ENCODE measurements at places on chromosomes 12 and 14.

GRCh38 chr12:92155733-92156132 is 10.1 kb upstream of the BTG1 start:
- DNase-seq, result no peak

- no peak for DNase-seq
Observed at GRCh38 chr14:91399868-91400640, 17.6 kb downstream of the CCDC88C start.

DNA sequence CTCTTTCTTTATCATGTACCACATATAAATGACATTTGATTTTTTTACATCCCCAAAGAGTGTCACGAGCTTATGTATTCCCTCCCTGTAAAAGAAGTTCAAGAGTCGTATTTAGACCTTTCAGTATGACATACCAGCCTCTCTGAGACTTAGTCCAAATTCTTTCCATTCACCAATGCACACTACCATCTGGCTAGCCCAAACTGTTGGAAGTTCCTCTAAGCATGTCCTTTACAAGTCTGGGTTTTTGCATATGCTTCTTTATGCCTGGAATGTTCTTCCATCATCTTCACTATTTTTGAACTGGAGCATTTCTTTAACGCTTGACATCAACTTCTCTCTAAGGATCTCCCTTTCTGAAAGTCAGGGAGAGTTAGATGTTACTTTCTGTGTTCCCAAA is 68.5 kb upstream of the RGS6 start:
- no peak for DNase-seq

DNA sequence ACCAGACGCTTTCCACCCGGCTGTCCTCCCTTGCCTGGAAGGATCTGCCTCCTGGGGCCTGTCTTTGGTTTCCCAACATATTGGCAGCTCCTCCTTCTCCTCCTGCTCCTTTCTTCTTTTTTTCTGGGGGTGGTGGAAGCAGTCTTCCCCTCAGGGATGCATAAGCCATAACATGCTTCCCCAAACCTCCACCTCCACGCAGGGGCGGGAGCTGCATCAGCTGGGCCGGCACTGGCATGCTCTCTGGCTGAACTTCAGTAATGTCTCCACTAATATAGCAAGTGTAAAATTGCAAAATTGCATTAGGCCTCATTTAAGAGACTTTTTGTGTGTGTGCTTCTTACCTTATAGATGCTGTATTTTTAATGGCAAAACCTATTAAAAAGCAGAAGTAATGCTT is 58.6 kb downstream of the GLT1D1 start:
- DNase-seq, result no peak

DNA sequence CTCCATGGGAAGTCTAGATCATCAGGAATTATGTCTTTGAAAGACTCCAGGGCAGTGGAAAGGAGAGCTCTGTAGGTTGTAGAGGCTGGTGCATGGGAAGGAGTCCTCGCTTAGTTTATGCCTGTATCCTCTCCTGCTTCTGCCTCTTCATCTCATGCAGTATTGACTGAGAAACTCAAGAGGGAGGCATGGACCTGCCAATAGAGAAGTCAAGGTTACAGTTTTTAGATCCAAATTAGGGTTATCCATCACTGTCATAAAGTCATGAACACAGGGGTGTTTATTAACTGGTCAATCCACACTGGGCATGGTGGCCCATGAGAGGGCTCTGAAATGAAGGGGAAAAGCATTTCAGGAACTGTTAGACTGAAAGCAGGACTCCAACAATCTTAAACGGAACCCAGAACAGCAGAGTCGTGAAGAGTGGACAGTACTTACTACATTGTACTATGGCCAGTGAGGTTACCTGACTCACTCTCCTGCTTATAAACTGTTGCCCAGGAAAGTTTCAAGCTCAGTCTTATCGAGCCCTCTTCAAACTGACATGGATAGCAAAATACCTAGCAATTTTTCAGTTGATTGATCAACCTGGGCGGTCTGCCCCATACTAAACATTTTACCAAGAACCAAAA is 30.1 kb upstream of the DHRS7 start:
- no peak for DNase-seq

DNA sequence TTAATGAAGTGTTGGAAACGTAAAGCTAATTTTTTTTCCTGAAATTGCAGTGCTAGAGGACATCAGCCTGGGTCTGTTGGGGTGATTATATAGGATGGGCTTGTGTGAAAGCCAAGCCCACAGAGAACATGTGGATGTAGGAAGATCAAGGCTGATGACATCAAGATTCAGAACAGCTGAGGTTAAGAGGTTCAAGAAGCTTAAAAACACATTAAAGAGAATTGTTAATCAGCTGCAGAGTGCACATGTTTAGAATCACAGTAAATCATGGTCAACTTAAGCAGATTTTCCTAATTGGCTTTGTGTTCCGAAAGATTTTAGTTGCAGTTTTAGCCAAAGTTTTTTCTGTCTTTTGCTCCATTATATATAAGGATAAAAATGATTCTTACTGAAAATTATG is 87.9 kb upstream of the PRICKLE1 start:
- no peak for DNase-seq

GRCh38 chr14:70013271-70013873 is 134.2 kb downstream of the SMOC1 start:
- no peak for DNase-seq

DNA sequence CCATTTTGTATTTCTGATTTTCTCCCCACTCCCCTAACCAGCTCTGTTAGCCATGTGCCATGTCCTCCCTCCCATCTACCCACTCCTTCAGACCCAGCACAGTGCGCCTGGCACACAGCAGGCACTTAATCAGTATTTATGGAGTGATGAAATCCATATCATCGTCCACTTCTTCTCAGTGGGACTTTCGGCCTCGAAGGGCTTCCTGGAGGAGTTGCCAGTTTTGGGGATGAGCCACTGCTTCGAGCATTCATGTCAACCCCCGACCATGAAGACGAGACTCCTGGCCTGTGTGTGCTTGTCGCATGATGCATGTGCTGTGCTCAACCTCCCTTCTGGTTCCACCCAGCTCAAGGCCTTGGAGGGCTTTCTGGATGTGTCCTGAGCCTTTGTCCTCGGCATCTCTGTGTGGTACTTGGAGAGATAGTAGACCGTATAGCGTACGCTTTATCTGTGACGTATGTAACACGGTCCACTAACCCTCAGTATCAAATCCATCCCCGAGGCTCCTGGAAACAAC is 119.5 kb upstream of the RTL1 start:
- no peak for DNase-seq

GRCh38 chr14:62053188-62053587 is 291.0 kb downstream of the SNAPC1 start:
- DNase-seq, result no peak

- DNase-seq, result no peak
Observed at GRCh38 chr12:122021193-122021821, 377 bp upstream of the BCL7A start.

- DNase-seq, result no peak
Observed at GRCh38 chr12:50926415-50926814, 25.9 kb upstream of the HIGD1C start.

DNA sequence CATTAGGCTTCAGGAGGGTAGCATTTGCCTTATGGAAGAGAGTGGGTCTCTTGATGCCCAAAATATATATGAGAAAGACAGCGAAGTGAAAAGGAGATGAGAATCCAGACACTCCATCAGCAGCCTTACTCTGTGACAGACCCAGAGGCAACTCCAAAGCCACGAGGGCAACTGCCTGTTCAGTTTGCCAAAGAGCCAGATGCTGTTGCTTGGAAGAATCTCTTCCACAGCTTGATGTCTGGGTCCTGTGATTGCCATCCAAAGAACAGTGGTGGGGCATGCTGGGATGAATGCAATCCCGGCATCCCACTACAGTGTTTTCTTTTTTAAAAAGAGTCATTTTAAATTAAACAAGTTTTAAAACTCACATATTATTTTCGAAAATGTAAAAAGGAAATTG is 10.9 kb upstream of the OTX2 start:
- no peak for DNase-seq

DNA sequence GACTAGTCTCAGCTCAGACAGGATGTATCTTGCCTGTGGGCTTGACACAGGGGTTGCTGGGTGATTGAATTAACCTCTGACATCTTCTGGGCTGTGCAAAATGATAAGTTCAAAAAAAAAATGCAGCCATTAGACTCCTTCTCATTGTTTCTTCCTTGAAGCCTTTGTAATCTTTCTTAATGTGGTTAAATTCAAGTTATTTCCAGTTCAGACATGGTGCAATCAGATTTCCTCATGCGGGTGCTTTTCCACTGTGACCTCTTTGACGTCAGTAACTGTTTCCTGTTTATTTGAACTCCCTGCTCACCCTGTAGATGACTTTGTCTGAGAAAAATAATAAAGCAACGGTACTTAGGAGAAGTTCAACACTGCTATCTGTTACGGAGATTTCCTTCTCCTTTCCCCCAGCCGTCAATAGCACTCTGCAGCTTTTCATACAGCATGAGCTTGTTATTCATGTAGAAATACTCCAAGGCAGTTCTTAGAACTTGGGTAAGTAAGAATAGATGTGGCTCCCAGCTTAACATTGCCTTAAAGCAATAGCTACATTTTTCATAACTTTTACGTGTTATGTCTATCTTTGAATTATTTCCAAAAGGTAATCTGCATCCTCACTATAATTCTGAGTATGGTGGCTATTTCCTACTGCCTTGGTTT is 155.5 kb downstream of the PRKCH start:
- peak; percentile 97 for DNase-seq

DNA sequence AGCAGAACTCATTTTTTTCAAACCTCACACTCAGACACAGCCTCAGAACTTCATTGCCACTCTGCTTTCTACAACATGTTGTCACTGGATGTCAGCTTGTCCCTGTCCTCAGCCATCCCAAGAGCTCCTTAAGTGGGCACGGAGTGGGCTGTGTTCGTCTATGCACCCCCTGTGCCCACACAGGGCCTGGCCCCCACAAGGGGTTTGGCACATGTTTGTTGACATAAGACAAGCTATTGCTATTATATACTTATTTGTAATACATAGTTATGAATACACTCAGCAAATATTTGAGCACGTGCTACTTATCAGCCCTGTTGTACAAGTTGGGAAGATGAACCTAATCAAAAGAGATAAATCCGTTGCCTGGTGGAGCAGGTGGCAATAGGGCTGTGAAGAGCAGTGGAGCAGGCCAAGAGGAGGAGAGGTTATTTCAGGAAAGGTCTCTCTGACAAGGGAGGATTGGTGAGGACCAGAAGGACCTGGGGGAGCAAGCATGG is 4.3 kb upstream of the BDKRB1 start:
- DNase-seq, result no peak

DNA sequence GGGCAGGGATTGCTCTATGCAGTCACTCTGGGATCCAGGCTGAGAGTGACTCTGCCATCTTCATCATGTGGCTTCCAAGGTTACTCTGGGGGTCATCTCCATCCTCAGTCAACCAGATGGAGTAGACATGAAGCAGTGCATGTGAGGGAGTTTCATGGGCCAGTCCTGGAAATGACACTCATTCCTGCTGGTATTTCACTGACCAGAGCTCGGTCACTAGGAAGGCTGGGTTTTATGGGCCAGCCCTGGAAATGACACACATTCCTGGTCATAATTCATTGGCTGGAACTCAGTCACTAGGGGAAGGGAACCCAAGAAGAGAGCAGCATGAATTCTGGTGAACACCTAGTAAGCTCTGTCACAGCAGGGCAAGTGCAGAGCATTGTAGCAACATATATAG is 144.7 kb downstream of the SMOC1 start:
- no peak for DNase-seq

DNA sequence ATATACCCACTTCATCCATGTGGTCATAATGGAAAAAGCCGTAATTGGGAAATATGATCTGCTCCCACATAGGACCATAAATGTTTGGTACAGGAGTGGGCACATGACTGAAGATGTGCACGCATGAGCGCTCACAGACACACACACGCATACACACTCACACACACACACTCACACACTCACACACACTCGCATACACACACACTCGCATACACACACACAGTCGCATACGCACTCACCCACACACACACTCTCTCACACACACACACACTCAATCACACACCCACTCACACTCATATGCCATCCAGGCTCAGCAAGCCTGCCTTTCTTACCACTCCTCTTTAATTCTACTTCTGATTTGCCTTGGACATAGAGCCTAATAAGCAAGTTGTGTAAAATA is 45.6 kb upstream of the EGLN3 start:
- no peak for DNase-seq

DNA sequence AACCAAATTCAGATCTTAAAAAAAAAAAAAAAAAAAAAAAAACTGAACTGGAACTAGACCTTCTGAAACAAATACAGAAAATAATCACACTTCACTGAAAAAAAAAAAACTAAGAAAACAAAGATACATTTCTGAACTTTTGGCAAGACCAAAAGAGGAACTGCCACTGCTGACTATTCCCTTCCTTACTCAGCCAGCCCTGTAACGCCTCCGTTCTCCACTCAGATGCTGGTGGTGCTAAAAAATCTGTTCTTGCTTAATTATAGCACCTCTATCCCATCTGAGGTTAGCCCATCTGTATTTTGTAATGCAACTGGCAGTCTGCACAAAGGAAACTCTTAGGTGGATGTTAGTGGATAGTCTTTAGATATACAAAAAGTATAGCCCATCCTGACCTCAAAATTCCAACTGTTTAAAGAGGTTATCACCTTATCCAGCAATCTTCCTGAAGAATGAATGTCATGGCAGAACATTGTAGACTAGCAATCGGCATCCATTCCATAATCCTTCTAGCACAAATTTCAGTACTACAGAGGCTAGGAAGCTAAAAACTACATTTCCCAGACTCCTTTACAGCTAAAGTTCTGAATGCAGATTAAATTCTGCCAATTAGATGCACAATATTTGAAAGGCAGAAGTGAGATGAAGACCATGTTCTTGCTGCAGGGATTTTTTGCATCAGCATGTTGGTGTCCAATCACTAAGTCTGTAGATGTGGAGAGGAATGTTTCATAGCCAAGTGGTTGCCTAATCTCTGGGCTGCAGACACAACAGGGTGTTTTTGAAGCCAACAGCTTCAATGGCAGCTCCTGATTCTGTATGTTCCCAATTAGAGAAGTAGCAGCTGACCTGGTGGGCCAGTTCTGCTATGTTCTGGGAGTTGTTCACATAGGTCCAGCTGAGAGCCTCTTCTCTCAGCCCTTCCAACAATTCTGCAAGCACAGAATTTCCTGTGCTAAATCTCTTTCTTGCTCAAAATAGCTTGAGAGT is 5.7 kb downstream of the MAP3K9 start:
- no peak for DNase-seq

Measured in brain microvascular endothelial cell (primary cell).